ENCODE measurements at places on chromosomes 1 and 21.

GRCh38 chr1:59143811-59144210 lies 153.1 kb upstream of the FGGY start:
- no peak for DNase-seq

- DNase-seq = no peak
These were observed 224.8 kb downstream of the CTH start for GRCh38 chr1:70635868-70636267.

DNA sequence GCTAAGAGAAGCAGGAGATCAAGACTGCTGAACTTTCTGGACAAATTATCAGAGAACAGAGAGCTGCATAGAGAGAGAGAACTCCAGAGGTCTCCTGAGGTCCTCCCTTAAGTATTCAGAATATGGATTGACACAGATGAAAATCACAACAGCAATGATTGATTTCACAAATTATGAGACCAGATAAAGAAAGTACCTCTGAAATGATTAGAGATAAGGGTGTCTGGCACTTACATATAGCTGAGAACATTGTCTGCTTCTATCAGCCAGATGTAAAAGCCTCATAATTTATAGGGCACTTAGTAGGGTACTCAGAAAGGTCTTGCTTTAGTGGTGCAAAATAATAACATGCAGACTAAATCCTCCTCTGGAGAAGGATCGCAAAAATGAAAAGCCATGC lies 1301.8 kb downstream of the BRINP3 start:
- no peak for DNase-seq

- no peak for DNase-seq
These were observed 797.6 kb downstream of the ADGRL2 start for GRCh38 chr1:82598337-82598736.

- DNase-seq = no peak
These were observed 206.4 kb downstream of the RHOU start for GRCh38 chr1:228941666-228942065.

DNA sequence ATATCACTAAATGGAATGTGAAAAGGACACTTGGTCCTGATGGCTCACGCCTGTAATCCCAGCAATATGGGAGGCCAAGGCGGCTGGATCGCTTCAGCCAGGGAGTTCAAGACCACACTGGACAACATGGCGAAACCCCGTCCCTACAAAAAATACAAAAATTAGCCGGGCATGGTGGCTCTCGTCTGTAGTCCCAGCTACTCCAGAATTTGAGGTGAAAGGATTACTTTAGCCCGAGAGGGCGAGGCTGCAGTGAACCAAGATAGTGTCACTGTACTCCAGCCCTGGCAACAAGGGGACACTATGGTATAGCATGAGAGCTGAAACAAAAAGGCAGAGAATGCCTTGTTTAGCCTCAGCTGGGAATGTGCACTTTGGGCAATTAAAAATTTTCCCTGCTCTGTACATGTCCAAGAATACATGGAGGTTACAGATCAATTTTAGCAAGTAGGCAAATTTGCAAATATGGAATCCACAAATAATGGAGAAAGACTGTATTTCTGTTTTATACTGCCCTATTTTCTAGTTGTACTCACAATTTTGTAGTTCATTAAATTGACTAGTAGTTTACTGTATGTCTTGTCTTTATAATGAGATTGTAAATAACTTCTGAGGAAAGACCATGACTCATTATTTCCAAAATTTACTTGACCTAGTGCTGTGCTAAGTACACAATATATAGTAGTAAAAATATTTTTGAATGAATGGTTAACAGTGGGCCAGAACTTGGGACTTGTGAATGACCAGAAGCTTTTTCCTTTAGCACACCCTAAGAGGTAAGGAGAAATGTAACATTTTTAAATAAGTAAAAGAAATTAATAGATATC lies 2.0 kb upstream of the ANGEL2 start:
- no peak for DNase-seq

DNA sequence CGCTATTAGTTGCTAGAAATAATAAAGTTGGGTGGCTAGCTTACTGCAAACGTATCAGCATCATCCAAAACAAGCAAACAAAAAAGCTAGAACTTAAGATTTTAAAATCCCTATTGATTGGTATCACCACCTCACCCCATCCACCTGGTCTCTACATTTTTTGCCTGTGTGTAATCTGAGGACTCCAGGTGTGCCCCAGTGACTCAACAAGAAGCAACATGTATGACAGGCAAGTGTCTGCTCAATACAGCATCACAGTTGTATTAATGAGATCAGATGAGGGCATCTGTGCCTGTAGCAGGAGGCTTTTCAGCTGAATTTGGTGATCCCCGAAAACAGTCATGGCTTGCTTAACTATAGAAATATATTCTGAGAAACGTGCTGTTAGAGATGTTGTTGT lies 14.6 kb upstream of the PAPPA2 start:
- DNase-seq = no peak

- DNase-seq = no peak
These were observed 33.2 kb upstream of the BTG2 start for GRCh38 chr1:203271962-203272632.

Measured in stimulated activated CD4-positive, alpha-beta T cell treated with anti-CD3 and anti-CD28 coated beads, Interleukin-1b, Interleukin-23, amount 100 ng/mL, for 1 hour (primary cell).